ENCODE measurements at places on chromosomes 16 and 17.

DNA sequence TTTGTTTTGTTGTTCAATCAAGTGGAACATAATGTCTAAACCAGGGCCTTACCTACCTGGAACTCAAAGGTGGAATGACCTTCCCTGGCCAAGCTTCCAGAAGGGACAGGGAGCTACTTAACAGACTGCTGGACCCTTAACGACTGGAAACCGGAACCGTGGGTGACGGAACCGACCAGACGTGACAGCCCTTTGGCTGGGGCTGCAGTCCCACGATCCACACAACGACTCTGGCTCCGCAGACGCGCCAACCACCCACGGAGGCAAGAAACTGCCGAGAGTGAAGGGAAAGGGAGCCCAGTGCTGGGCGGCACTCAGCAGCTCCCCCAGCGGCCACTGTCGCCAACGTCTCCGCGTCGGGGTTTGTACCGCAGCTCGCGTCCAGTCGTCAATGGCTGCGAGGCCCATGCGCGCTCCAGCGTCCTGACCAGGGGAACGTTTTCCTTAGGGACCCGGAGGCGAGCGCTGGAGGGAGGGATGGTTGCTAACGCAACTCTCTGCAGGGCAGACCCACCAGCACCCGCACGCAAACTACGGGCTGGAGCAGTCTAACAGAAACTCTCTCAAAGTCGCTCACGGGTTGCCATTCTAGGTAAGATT, 5.5 kb upstream of the KIF22 start:
- DNase-seq, result no peak

DNA sequence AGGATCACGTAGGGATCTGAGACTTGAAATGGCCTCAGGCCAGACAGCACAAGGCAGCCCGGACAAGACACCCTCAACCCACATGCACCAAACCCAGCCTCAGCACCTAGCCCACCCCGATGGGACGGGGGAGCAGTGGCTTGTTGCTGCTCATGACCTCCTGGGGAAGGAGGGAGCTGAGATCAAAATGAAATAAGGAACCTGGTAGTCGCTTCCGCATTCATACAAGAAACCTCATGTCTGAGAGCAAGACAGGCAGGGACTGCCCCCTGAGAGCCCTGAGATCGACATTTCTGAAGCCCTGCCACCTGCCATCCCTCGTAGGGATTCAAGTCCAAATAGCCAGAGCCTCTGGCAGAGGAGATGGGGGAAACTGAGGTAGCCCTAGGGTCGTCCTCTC, 5.7 kb upstream of the CEP131 start:
- no peak for DNase-seq

DNA sequence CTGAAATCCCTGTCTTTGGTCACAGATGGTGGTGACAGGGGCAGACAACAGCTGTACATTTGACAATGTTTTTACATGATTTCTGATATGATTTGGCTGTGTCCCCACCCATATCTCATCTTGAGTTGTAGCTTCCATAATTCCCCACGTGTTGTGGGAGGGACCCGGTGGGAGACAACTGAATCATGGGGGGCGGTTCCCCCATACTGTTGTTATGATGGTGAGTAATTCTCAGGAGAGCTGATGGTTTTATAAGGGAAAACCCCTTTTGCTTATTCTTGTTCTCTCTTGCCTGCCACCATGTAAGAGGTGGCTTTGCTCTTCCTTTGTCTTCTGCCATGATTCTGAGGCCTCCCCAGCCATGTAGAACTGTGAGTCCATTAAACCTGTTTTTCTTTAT, 353.9 kb downstream of the CPPED1 start:
- DNase-seq, result no peak

DNA sequence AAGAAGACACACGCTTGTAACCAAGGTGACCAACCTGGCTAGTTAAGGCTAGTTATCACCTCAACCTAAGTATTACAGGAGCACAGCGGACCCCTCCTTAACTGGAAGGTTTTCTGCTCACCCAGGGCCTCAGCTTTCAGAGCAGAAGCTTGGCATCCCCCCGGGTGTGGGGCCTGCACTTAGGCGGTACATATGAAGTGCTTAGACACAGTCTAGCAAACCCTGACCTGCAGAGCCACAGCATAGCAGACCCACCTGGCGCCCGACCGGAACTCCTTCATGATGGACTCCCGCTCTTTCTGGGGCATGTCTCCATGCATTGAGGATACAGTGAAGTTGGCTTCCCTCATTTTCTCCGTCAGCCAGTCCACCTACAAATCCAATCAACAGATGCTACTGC, 9.8 kb downstream of the EIF4A3 start:
- DNase-seq, result no peak

DNA sequence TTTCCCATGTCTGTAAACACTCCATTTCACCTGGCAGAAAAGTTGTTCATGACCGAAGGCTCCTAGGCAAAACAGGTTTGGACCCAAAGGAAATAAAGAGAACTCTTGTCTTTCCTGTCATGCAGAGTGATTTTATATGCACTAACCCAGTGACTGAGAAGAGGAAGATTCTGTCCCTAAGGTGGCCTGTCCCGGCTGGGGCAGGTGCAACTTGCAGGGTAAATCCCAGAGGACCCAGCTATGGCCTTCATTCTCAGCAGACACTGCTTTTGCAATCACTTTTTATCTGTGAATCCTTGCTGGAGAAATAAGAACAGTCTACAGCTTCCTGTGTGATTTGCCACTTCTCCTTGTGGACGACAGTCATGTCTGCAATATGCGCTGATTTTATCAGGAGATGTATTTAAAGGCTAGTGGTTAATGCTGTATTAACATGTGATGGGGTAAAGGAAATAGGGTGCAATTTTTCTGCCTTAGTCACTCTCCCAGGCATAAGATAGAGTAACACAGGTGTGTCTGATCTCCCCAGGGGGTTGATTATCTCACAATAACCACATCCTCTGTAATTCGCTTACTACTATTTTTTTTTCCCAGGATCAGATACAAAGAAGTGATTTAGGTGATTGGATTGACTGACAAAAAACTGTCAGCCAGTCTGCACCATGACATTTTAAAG, 696.8 kb upstream of the SOX9 start:
- DNase-seq, result no peak

DNA sequence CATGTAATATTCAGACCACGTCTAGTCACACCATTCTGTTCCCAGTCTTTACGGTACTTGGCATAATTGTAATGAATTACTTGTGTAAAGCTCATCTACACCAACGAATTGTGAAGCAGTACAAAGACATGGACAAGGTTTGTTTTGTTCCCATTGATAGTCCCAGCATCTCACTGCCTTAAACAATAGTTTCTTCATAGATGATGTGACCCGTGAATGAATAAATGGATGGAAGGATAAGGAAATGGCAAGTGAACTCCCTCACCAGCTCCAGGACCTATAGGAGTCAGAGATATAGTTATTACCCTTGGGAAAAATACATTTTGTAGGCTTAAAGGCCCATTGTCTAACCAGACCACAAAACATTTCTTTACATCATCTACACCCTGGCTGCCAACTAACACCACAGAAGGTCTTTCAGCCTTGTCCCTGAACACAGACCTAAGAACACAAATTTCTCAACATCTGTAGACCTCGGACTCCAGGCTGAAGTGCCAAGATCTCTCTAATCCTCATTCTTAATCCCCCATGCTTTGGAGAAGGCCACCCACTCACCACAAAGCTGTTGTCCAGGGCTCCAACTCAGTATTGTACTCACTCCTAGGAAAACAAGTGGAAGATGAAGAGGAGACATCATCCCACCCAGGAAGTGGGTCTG, 38.2 kb downstream of the MAF start:
- no peak for DNase-seq

DNA sequence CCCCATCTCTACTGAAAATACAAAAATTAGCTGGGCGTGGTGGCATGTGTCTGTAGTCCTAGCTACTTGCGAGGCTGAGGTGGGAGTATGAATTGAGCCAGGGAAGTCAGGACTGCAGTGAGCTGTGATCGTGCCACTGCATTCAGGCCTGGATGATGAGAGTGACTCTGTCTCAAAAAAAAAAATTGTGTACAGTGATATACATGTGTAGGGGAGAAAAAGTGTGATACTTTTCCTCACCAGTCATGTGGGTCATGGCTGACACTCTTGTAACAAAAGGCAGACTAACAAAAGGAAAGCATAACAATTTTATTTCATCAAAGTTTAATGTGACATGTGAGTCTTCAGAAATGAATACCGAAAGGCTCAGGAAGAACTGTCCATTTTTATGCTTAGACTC, 2.0 kb upstream of the ABCC12 start:
- DNase-seq, result no peak

DNA sequence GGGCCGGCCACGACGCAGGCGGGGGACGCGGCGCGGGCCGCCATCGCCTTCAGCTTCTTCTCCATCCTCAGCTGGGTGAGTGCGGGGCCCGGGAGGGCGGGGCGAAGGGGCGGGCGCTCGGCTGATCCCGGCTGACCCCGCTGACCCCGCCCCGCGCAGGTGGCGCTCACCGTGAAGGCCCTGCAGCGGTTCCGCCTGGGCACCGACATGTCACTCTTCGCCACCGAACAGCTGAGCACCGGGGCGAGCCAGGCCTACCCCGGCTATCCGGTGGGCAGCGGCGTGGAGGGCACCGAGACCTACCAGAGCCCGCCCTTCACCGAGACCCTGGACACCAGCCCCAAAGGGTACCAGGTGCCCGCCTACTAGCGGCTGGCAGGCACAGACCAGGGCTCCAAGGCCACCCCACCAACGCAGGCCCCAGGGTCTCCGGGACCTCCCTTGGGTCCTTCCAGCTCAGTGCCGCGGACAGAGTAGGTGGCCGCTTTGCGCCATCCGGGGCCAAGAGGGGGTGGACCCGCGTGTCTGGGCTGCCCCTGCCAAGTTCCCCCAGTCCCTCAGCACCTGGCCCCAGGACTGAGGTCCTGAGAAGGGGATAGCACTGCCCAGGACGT, 3.0 kb downstream of the SYNGR3 start:
- DNase-seq, result no peak

GRCh38 chr17:31570951-31571892, 179.7 kb downstream of the RAB11FIP4 start:
- no peak for DNase-seq

GRCh38 chr17:69143151-69143550, 1.5 kb upstream of the ABCA6 start:
- no peak for DNase-seq

- no peak for DNase-seq
These were observed 90.0 kb downstream of the TMEM114 start for GRCh38 chr16:8500351-8500750.

GRCh38 chr16:87391324-87391949, 699 bp upstream of the MAP1LC3B start:
- no peak for DNase-seq

DNA sequence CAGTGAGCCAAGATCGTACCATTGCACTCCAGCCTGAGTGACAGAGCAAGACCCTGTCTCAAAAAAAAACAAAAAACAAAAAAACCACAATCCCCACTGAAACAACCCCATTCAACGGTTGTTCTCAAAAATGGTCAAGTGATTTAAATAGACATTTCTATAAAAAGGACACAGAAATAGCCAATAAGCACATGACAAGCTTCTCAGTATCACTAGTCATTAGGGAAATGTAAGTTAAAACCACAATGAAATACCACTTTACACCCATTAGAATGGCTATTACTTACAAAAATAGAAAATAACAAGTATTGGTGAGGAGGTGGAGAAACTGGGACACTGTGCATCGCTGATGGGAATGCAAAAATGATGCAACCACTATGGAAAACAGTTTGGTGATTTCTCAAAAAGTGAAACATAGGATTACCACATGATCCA, 26.6 kb upstream of the MYLK3 start:
- no peak for DNase-seq

DNA sequence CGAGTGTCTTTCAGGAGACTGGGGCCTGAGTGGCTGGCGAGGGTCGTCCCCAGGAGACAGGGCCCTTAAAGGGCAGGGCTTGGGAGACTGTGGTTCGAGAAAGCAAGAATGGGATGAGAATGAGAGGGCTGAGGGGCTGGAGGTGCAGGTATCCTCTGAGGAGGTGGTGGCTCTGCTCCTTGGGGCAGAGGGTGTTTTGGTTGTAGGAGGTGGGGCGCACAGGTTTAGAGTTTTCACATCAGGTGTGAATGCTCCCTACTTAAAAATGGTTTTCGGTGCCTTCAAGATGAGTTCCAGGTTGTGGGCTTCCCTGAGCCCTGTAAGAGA, 430 bp downstream of the BCAS3 start:
- DNase-seq, result no peak

GRCh38 chr16:82070656-82071369, 35.8 kb downstream of the HSD17B2 start:
- no peak for DNase-seq

- no peak for DNase-seq
These were observed 112.4 kb downstream of the SPECC1 start for GRCh38 chr17:20121359-20122253.

- DNase-seq, result no peak
These were observed 26.0 kb downstream of the MSI2 start for GRCh38 chr17:57282296-57282695.

DNA sequence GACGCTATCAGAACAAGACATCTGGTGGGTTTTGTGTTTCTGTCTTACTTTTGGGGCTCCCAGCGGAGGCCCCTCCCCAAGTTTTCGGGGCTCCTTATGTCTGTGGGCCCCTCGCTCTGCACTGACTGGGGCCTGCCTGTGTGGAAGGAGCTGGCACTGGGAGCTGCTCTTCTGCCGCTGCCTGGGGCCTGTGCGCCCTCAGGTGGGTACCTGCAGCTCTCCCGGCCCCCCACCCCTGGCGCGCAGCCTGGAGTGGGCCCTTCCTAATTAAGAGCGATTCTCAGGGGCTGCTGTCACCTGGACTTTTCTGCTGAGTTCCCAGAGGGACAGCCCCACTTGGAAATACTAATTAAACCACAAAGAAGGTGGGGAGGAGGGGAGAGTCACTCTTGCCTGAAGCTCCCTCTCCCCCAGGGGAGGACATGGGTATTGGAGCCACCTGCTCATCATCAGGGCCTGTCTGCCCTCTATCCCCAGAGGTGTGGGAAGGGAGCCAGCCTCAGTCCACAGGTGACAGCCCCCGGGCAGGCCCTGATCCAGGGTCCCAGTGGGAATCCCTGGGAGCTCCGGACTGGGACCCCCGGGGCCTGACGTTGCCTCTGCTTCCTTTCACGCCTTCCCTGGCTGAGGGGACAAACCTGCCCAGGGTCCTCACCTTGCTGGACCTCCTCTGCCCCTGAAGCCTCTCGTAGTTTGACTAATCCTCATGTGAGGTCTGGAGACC, 36.5 kb downstream of the GSE1 start:
- no peak for DNase-seq
